ENCODE measurements at places on chromosomes 12 and 14.

DNA sequence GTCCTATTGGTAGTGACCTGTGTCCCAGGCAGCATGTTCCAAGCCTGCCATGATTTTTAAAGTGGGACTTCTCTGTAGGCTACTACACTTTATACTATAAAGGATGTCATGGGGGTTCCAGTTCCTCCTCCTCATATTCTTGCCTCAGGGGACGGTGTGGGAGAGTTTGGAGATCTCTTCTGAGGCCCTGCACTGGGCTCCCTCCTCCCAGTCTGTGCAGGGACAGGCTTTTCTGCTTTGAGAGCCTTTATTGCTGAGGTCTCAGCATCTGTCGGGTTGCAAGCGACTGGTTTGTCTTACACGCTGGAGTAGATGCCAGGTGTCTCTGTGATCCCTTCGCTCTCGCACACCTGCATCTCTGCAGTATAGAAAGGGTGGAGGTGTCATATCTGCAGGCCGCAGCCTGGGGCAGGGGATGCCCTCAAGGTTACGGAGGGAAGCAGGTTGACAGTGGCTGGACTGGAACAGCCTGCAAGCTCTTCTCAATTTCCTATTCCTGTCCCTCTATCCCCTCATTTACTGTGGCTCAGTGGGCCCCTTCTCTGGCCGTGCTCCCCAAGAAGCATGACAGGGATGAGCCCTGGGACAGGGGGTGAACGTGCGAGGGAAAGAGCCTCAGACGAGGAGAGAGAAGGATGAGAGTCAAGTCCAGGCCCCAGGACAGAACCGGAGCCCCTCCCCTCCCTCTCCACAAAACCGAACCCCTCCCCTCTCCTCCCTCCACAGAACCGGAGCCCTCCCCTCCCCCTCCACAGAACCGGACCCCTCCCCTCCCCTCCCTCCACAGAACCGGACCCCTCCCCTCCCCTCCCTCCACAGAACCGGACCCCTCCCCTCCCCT lies 51.3 kb downstream of the SLC6A12 start:
- DNase-seq, result no peak

DNA sequence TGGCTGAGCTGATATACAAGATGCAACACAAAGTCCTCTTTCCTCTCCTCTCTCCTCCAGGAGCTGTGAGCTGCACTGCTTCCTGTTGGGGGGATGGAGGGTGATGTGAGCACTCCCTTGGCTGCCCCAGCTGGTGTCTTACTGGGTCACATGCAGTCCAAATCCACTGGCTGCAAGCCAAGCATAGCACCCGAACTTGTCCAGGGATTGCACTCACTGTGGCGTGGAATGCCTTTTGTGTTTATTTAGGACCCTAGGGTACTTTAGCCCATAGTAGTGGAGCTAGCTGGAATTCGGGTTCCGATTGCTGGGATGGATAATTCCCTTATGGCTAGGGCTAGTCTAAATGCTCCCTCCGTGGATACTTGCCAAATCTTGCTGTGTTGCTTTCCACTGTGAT lies 424.9 kb upstream of the SYT1 start:
- no peak for DNase-seq

DNA sequence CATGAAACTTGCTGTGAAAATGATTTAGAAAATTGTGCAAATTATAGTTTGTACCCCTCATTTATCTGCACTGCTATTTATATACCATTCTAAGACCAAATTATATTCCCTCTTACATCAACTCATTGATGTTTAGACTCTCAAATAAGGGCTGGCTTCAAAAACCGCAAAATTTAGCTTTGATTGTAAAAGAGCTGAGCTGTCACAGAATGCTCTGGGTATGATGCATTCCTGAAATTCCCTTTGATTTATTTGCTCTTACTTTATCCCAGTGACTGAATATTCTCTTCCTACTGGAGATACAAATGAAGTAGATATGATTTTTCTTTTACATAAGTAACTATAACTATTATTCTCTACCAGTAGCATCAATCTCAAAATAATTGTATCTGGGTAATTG lies 78.0 kb upstream of the TMTC2 start:
- no peak for DNase-seq

GRCh38 chr14:76753541-76754198 lies 7.6 kb upstream of the VASH1 start:
- no peak for DNase-seq

- DNase-seq, result no peak
Observed at GRCh38 chr14:104009297-104009696, 67.0 kb upstream of the RD3L start.

GRCh38 chr12:93812626-93813025 lies 135.5 kb downstream of the CRADD start:
- no peak for DNase-seq

DNA sequence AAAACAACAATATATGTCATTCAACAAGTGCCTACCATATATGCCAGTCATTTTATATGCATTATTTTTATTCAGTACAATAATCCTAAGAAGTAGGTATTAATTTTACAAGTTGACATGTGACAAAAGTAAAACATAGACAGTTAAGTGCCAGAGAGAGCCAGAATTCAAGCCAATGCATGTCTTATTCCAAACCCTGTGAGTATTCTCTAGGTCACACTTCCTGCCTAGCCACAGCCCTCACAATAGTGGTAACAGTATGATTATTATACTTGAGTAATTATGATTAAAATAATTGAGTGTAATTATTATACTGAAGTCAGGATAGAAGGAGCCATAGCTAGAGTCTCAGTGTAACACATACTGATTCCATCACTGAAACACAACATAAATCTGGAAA lies 52.2 kb downstream of the KIF21A start:
- DNase-seq, result no peak

DNA sequence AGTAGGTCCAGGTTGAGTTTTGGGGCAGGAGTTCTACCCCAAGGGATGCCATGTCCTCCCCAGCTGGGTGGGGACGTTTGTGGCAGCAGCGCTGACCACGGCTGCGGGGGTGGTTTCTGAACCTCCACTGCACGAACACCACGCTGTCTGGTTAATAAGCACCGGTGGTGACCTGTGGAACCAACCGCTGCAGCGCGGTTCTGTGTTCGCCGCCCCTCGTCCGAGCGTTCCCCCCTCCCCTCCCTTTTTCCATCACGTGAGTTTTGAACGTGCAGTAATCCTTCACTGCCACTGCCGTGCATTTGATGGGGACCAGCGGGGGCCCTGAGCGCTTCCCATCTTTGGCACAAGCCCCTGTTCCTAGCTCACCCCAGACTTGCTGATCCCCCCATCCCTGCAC lies 6.4 kb upstream of the ADSS1 start:
- DNase-seq, result no peak

- no peak for DNase-seq
Observed at GRCh38 chr14:101103321-101103901, 199.9 kb upstream of the RTL1 start.

- DNase-seq, result no peak
Observed at GRCh38 chr12:19397534-19397933, 41.8 kb upstream of the AEBP2 start.

DNA sequence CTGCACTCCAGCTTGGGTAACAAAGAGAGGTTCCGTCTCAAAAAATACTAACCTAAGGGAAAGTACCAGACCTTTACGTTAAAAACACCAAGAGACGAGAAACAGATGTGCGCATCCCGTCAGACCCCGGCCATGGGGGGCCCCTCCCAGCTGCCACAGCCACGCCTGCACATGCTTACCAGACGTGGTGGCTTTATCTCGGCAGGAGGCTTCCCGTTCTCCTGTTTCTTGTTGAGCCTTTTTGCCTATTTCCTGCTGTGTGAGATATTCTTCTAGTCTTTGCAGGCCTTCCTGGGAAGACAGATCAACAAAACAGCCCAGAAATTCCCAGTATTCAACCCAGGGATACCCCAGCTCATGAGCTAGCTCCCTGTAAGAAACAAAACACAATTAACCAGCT lies 23.6 kb downstream of the PGAM5 start:
- DNase-seq, result no peak

DNA sequence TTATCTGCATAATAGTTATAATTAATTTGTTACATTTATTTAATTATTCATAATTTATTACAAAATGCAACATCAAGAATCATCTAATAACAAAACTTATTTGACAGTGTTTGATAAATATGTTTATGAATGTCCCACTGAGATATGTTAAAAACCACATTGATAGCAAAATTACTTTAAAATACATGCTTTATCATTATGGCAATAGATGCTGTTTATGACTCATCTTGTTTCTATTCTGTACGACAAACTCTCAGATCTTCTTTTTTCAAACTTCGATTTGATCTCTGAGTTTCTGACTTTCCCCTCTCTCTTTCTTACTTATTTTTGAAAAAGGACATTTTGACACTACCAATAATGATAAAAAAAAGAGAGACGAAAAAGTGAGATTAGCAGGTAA lies 56.8 kb upstream of the LRRK2 start:
- no peak for DNase-seq

DNA sequence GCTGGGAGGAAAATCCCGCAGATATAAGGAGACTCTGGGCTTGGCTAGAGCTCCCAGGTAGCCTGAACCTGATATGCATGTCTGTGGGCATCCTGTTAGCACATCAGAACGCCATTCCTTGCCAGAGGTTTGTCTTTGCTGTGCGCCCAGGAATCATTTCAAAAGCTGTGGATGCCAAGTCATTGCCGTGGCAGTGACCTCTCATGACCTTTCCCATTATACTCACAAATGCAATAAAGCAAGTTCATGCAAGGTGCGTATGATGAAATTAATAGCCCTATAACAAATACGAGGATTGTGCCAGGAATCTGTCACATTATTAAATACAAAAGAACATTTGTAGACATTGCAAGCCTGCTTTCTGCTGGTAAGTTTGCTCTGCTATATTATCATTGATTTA lies 229.1 kb upstream of the PELI2 start:
- no peak for DNase-seq

- DNase-seq, result no peak
Observed at GRCh38 chr12:18583655-18584054, 154.2 kb downstream of the PLCZ1 start.

DNA sequence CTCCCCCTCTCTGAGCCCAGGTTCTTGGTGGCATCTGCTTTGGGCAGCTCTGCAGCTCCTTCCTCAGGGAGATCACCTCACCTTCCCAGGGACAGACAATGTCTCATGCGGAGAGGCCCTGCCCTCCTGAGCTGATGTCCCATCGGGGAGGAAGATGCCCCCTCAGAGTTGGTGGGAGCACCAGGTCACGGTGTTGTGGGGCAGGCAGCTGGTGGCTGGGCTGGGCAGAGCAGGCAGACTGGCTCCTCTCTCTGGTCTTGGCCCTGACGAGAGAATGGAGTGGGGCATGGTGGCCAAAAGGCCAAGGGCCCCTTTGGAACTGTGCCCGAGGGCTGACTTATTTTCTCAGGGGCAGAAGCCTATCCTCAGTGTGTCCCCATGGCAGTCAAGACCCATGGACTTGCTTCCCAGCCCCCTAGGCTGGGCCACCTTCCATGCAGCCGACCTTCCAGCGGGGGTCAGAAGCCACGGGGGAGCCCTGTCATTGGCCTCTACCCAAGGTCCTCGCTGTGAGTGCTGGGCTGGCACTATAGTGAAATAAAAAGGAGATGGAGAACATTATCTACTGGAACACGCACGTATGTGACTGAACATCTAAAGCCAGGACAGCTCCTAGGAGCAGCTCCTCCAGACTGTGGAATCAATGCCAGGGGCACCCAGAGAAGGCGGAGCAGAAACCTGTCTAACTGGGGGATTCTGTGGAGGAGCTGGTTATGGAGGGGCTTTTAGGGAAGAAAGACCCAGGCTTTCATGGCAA lies 21.9 kb downstream of the PPP2R5C start:
- DNase-seq, result no peak

DNA sequence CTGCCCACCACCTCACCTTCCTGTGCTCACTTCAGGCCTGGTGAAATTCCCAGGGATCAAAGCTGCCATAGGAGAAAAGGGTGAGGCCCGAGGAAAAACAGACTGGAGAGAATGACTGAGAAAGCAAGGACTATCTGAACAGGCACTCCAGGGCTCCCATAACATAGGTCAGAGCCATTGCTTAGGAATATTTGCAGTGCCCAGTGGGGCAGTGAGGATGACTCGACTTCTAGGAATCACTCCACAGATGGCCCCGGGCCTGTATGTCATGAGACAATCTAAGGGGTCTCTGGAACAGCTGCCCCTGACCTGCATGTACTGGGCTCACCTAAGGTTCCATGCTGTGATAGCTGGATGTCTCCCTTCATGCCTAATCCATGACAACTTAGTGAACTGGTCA lies 51.6 kb downstream of the GPHB5 start:
- DNase-seq, result no peak

DNA sequence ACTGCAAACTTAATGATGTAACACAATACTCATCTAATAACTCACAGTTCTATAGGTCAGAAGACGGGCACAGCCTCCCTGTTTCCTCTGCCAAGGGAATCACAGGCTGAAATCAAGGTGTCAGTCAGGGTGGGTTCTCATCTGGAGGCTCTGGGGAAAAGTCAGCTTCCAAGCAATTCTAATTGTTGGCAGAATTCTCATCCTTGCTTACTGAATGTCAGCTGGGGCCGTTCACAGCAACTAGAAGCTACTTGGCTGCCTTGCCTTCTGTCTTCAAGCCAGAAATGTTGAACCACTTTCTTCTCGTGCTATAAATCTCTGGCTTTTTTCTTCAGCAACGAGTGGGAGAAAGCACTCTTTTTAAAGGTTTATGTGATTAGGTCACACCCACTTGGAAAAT lies 80.1 kb upstream of the PDZRN4 start:
- no peak for DNase-seq

GRCh38 chr12:124768452-124769162 lies 95.1 kb downstream of the SCARB1 start:
- DNase-seq, result no peak

DNA sequence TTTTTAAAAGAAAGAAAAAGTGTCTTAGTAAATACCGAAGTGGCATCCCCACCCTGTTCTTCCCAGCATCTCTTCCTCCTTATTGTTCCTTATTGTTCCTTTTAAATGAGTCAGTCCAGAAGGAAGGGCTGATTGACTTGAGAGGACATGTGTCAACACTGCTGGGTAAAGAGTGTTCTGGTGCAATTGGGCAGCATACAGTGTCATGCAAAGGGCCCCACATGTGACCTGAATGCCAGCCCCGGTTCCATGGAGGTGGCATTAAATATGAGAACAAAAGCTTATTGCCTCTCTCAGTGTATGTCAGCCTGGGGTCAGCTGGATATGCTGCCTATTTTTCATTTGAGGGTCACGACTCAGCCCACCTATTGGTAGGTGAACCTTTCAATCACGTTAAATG lies 58.9 kb upstream of the RIC8B start:
- DNase-seq, result no peak

- DNase-seq, result no peak
Observed at GRCh38 chr12:31591380-31591901, 505 bp upstream of the DENND5B start.

- DNase-seq, result no peak
Observed at GRCh38 chr14:57326253-57326652, 57.5 kb downstream of the AP5M1 start.

Data from activated T-cell treated with anti-CD3 and anti-CD28 coated beads for 48 hours (primary cell).